ENCODE measurements at places on chromosomes 1 and 21.

DNA sequence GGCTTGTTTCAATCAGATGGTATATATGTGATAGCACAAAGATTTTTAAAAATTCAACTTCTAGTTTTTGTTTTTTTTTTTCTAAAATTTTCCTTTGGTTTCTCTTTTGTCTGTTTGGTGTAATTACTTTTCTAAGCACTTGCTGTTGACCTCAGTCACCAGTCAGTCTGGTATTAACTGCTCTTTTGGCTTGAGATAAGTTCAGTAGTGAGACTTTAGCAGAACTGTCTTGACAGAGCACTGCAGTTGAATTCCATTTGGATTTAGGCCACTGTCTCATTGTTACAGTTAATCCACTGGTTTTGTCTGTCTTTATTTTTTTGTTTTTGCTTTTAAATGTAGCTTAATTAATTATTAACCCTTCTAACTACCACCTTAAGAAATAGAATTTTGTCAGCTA is 36.2 kb downstream of the OSBPL9 start:
- DNase-seq, result no peak

DNA sequence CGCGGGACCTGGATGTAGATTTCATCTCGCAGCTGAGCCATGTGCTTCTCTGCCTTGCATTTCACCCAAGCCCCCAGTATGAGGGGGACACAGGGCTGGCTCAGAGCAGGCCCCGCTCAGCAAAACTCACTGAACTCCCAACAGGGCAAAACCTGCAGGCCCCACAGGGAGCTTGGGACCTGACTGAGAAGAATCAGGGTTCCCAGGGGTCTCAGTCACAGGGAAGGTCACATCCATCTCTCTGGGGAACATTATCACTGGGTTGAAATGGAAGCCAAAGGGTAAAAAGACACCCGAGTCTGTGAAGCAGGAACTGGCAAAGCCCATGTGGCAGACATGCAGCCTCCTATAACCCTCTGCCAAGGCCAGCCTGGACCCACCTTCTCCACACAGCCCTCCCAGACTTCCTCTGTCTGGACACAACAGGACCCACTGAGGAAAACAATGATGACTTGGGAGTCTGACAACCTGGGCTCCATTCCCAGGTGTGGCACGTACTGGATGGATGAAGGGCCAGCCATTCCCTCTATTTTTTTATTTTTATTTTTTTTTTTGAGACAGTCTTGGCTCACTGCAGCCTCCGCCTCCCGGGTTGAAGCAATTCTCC is 11.7 kb downstream of the HSPG2 start:
- DNase-seq, result no peak

DNA sequence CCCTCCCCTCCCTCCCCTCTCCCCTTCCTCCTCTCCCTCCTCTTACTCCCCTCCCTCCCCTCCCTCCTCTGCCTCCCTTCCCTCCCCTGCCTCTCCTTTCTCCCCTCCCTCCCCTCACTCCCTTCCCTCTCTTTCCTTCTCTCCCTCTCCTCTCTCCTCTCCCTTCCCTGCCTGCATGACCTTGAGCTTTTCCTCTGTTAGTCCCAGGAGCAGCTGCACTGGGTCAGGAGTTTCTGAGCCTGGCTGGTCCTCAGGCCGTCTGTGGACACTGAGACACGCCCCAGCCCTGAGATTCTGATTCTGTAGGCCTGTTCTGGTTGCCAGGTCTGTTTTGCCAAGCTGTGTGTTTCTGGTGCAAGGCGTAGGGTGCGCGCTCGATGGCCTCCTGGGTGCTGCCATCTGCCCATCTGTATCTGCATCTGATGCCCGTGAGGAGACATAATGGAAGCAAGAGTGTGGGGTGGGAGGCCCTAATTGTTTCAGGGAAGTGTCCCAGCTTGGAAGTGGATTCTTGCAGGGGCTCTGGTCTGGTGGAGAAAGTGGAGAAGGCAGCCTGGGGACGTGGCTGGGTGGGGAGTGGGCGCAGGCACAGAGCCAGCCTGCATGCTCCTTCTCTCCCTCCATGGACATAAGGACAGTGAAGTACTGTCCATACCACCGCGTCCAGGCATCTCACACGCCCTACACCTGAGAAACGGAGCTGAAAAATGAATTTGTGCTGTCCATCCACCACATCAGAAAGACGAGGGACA is 97.2 kb downstream of the WDR4 start:
- no peak for DNase-seq

DNA sequence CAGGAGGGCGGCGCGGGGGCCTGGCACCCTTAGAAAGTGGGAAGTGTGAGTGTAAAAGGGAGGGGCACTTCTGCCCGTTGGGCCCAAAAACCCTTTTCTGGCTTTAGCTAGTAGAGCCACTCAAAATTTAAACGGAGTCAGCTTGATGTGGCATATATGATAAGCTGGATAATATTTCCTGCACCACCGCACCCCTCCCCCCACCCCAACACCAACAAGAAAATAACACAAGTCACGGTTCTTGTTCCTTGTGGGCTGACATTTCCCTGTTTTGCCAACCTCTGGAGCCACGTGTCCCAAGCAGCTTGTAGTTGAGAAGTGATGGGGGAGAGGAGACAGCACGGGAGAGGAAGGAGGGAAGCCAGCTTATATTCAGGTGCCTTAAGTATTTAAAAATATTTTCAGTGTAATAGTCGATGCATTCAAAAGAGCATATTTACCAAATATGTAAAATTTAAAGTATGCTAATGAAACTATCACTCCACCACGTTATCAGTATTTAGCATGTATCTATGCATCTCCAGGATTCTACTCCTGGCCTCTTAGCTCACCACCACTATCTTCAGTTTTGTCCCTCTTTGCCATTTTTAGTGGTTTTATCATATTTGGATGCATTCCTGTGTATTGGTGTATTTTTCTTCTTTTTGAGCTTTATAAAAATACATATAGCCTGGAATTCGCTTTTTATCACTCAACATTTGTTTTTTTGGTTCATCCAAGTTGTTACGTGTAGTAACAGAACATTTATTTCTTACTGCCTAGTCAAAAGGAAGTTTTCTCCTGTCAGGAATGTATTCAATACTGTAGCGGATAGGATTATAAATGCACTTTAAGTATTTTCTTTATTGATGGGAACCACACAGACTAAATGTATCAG is 773 bp upstream of the DDX59 start:
- peak; percentile 29 for DNase-seq

GRCh38 chr1:232690285-232690935 is 60.5 kb upstream of the SIPA1L2 start:
- DNase-seq, result no peak

- DNase-seq, result no peak
Measured at GRCh38 chr1:112964347-112964746, 8.4 kb upstream of the SLC16A1 start.

- no peak for DNase-seq
Measured at GRCh38 chr1:56435434-56436262, 143.7 kb downstream of the PLPP3 start.

GRCh38 chr1:181259026-181259745 is 170.7 kb downstream of the IER5 start:
- DNase-seq, result no peak

GRCh38 chr21:33661146-33661545 is 18.8 kb downstream of the ITSN1 start:
- no peak for DNase-seq

DNA sequence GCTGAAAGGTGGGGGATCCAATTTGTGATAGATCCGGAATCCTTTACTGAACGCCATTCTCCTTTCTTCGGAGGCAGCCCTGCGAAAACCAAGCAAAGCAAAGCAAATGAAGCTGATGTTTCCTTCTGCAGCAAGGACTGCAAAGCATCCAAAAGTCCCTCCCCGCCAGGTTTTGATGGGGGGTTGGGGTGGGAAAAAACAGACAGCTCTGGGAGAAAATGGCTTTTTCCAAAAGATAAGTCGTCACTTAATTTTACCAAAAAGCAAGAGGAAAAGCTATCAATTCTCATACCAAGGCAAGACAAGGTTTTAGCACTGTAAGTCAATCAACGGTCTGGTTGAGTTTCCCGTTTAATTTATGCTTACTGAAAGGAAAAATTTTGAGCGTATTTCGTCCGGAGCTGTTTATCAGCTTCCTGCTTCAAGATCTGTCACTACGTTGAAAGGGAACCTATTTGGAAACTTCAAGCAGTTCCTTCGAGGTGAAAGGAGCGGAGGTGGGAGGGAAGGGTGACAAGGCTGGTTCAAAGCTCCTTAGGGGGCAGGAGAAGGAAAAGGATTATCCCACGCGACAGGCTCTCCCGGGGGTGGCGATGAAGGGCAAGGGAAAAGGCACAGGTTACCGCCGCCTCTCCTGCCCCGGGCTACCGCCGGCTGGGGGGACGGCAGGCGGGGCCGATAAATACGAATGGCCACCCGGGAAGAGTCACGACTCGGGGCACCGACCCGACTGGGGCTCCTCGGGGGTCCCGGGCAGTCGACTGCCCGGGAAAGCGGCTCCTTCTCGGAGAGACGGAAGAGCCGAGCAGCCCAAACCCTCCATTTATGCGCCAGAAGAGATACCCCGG is 750 bp downstream of the SYNJ1 start:
- peak; percentile 29 for DNase-seq

- no peak for DNase-seq
Measured at GRCh38 chr1:4801192-4801924, 146.9 kb downstream of the AJAP1 start.
